CD4-positive, alpha-beta T cell treated with Interleukin-4 for 1 hour (primary cell): ENCODE measurements at places on chromosomes 16 and 17.

- peak; percentile 28 for DNase-seq
Observed at GRCh38 chr16:88558457-88559442, 11.5 kb upstream of the ZC3H18 start.

- DNase-seq = no peak
Observed at GRCh38 chr16:85603203-85603755, 9.8 kb upstream of the GSE1 start.

DNA sequence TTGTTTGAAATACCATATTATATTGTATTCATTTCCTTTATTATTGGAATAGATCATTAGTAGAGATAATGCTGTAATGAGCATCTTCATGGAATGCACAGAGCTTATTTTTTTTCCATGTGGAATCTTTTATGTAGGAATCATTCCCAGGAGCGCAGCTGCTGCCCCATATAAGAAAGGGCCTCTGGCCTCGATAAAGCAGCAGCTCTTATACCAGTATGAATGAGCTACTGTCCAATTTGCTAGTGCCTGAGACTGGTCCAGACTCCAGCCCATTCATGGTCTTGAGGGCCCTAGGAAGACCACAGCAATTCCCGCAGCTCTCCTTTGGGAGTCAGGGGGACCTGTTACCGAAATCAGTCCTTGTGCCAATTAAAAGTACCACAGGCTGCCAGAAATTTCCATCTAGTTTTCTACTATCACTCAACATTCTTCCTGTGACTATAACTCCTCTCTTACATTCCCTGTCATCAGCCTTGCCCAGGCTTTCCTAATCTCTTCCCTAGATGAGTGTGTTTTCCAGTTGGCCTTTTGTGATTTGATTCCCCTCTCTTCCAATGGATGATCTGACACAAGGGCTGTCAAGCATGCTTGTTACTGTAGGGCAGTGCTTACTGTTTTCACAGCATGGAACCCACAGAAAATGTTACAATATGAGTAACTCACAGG lies 1.9 kb downstream of the ZNF843 start:
- no peak for DNase-seq

DNA sequence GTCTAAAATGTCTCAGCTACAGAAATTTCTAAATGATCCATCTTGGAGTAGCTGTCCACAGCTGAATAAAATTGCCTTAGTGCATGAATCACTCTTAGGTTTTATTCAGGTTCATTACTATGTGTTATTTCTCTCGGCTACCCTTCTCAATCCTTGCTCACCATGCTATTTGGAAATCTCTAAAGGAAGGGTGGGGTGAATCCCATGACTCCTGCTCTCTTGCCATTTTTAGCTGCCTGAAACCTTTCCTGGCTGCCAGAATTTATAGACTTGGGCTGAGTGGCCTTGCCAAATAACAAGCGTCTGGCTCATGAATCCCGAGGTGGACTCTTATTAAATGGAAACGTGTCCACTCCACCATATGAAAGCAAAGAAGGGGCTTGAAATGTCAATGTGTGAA lies 936.1 kb upstream of the SOX9 start:
- DNase-seq = no peak

DNA sequence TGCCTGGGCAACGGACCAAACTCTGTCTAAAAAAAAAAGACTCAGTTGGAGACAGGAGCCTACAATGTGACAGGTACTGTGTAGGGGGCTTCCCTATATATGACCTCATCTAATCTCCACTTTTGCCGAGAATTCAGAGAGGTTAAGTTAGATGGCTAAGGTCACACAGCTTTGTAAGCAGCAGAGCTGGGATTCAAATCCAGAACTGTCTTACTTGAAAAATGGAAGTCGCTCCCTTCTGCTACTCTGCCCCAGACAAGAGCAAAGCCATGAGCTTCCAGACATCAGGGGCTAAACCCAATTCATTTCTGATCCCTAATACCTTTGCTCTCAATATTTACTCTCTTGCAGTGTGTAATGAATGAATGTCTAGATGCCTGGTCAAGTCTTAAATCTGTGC lies 41.5 kb upstream of the ABCC12 start:
- DNase-seq = no peak

- DNase-seq = no peak
Observed at GRCh38 chr16:73853968-73854367, 442.6 kb upstream of the PSMD7 start.

DNA sequence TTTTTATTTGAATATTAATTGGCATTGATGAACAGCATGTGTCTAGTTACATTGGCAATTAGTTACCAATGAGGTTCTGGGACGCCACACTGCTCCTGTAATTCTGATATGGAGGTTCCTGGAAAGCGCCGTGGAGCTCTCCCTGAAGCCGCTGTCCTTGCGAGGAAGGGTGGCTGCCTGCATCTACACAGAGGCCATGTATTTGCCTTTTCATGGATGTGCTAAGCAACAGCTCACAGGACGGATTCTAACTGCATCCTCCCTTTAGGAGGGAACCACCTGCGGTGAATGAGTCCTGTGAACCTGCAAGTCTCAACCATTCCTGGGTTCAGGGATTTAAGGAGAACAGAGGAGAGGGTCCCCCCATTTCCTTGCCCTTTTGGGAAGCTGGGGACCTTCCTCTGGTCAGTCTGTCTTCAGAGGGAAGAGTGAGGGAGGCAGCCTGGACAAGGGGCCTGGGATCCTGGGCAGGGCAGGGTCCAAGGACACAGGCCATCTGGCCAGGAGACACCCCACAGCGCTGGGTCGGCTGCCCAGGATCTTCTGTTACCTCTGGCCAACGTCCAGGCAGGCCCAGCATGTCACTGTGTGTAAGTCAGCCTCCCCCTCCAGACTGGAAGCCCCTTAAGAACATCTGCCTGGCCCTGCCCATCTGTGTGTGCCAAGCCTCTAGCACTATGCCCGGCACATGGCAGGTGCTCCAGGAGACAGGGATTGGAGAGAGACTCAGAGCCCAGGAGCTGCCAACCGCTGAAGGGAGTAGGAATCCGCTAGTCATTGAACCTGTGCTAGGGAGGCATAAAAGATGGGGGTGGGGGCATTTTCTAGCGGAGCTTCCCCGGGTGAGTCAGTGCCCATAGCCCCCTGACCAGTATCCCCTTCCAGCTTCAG lies 314.1 kb upstream of the TNRC6C start:
- no peak for DNase-seq

DNA sequence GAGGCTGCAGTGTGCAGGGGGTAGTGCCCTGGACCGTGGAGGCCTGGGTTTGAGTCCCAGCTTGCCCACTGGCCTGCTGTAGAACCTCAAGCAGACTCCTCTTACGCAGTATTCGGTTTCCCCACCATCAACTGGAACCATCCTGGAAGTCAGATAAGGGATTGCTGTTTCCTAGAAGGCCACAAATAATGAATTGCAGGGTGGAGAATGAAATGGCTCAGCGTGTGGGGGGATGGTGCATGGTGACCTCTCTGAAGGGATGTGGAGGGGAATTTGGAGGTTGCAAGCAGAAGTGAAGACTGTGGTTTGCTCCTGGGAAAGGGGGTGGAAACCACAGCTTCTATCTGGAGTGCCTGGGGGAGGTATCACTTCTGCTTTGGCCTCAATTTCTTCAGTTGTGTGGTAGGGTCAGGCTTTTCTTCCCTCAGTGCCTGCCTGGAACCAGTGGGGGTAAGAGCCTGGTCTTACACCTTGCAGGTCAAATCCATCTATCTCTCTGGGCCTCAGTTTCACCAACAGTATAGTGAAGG lies 1.7 kb downstream of the ADGRG5 start:
- peak; percentile 75 for DNase-seq

GRCh38 chr17:67487506-67487905 lies 110.4 kb downstream of the PITPNC1 start:
- no peak for DNase-seq

DNA sequence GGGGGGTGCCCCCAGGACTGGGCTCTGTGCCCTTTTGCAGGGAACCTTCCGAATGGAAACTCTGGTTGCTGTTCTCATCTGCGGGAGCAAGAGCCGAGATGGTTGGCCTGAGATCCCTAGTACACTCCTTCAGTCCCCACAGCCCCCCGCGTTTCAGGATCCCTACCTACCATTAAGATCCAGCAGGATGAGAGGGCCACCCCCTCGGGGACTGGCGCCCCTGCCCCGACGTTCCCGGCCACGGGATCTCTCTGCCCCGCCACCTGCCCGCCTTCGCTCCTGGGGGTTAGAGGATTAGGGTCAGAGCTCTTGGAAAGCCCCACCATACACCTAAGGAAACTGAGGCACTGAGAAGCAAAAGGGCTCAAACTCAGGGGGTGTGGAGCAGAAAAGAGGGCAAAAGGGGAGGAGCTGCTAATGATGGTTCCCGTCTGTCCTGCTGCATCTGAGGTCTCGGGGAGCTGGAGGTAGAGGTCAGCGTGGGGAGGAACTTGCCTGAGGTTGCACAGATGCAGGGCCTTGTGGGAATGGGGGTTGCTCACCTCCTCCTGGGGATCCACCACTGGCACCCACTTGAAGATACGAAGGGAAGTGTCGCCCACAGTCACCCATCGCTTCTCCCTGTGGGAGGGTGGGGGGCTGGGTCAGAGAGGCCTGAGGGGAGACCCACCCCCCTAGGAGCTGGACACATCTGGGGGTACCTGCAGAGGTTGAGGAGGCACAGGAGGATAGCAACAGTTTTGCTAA lies 1.0 kb downstream of the BCL7C start:
- DNase-seq = no peak

DNA sequence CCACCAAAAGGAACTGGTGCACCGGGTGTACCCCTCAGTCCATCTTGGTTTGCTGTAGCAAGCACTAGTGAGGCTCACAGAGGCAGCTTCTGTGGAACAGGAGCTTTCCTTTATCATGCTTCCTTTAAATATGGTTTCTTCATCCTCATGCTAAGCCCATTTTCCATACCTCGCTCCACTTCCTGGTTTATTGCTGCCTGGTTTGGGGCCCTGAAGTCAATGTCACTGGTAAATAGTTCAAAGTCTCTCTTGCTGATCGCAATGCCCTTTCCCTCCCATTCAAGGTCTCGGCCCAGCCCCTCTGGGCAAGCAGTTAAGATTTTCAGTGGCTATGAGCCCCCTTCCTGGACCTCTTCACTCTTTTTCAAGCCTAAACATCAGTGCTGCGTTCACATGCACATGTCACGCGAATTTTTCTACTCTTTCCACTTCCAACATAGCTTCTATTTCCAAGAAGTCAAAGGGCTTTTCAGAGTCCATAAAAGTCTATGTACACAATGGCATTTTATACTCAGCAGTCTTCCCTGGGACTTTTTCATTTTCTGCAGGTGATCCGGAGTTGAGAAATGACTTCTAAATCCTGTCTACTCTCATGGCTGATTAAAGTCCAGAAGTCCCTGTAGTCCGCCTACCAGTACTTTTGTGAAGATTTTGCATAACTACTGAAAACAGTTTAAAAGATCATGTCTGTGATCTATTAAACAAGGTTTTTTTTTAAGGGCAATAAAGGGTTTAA lies 323.8 kb upstream of the ZFHX3 start:
- DNase-seq = no peak

- no peak for DNase-seq
Observed at GRCh38 chr17:58246104-58246740, 7.8 kb downstream of the LPO start.

- DNase-seq = peak; percentile 26
Observed at GRCh38 chr16:81717662-81718189, 61.4 kb upstream of the PLCG2 start.

DNA sequence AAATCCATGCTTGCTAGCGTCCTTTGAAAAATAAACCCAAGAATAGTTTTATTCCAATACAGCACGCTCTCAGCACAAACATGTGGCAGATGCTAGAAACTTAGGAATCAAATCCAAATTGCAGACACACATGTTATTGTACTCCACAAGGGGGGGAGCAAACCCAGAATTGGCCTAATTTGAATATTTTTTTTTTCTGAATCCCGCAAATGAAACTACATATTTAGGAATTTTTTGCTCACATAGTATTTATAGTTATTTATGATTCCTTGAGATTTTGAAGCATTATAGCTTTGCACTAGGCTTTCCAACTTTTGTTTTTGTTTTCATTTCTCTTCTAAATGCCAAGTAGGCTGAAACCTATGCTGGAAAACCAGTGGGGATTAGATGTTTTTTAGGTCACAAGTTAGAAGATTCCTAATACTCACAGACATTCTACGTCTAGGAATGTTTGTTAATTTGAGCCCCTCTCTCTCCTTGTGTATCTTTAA lies 59.3 kb upstream of the CDH11 start:
- DNase-seq = no peak

GRCh38 chr16:80804056-80804525 lies 307 bp downstream of the CDYL2 start:
- DNase-seq = peak; percentile 69
